ENCODE measurements at places on chromosomes 16 and 17.

GRCh38 chr16:27219161-27219560 is 15.8 kb downstream of the KDM8 start:
- DNase-seq, result no peak

DNA sequence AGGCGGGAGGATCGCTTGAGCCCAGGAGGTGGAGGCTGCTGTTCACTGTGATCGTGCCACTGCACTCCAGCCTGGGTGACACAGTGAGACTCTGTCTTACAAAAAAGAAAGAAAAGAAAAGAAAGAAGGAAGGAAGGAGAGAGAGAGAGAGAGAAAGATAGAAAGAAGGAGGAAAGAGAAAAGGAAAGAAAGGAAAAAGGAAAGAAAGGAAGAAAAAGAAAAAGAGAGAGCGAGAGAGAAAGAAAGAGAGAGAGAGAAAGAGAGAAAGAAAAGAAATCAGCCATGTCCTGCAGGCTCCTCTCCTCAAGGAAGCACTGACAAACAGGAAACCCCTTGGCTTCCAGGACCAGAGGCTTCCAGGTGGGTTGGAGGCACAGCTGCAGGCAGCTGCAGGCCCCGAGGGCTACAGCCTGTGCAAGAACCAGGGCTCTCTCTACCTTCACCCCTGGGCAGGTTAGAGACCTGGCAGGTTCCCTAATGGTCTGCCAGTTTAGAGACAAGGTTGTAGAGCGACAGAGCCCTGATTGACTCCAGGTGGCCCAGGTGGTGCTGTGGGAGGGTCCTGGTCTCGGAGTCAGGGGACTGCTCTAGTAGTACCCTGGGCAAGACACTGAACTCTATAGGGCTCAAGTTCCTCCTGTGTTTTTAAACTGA is 53.8 kb downstream of the PECAM1 start:
- DNase-seq, result no peak

- no peak for DNase-seq
Observed at GRCh38 chr17:67854378-67854777, 29.1 kb downstream of the BPTF start.

- DNase-seq, result no peak
Observed at GRCh38 chr17:46817151-46817900, 1.2 kb downstream of the WNT3 start.

GRCh38 chr16:57661936-57662906 is 5.9 kb upstream of the ADGRG3 start:
- no peak for DNase-seq

- no peak for DNase-seq
Observed at GRCh38 chr17:17719199-17719940, 38.1 kb downstream of the RAI1 start.

- DNase-seq, result no peak
Observed at GRCh38 chr17:72411124-72411563, 290.3 kb downstream of the SOX9 start.

DNA sequence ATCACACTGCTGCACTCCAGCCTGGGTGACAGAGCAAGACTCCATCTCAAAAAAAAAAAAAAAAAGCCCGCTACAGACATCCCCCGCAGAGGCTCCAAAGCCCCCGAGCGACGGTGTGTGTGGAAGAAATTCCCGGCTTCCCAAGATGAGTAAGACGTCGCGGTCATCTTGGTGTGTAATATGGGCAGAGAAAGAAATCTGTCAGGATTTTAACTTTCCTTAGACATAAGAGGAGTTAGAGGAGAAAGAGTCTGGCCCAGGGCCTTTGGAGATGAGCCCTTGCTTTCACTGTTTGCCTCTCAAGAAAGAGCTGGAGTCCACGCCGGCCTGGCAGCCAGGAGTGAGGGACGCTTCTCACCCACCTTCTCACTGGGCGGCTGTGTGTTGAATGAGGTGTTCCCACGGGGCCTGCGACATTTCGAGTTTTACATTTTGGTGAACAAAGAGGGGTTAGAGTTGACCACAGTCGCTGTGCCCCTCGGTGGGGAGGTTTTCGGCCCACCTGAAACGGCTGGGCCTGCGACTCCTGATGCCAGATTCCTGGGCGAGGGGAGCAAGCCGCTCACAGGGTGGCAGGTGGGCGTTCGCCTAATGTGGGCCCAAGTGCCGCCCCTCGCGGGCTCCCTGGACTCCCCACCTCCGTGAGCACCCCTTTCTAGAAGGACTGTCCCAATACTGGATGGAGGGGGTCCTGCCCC is 17.9 kb downstream of the C1QTNF1 start:
- no peak for DNase-seq

DNA sequence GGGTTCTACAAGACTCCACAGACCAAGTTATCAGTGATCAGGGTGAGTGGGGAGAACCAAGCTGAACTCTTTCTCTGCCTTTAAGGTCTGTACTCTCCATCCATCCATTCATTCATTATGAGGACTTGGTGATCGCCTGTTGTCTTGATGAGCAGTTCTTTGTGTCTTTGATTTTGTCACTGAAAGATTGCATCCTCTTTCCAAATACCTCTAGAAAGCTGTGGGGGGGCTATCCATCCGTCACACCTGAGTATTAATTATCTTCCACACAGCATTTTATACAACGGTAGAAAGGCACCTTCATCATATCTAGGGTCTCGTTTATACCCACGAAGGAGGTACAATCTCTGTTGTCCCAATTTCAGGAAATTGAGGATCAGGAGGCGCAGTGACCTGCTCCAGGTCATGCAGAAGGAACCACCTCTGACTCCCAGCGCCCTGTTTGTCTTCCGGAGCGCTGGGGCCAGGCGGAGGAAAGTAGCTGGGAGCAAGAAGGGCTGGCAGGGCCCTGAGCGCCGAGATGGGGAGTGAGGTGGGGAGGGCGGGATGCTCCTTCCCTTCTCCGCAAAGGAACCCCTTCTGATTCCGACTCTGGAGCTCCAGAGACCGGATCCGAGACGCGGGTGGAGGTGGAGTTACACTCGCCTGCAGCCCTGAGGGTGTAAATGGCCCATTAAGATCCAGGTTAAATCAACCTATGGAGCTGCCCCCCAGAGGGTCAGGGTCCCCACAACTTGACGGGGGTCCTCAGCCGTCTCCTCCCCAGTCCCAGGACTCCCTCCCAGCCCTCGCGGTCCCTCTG is 605 bp upstream of the ABAT start:
- DNase-seq, result no peak

DNA sequence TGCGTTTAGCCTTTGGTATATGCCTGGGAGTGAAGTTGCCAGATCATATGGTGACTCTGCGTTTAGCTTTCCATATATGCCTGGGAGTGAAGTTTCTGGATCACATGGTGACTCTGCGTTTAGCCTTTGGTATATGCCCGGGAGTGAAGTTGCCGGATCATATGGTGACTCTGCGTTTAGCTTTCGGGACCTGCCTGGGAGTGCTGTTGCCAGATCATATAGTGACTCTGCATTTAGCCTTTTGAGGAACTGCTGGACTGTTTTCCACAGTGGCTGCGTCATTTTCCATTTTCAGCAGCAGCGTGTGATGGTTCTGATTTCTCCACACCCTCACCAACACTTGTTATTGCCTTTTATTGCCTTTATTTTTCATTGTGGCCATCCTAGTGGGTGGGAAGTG is 73.0 kb downstream of the OR1D5 start:
- no peak for DNase-seq

GRCh38 chr17:28427371-28427770 is 21.4 kb upstream of the SLC46A1 start:
- no peak for DNase-seq

GRCh38 chr17:76079956-76080767 is 1.2 kb downstream of the ZACN start:
- no peak for DNase-seq

DNA sequence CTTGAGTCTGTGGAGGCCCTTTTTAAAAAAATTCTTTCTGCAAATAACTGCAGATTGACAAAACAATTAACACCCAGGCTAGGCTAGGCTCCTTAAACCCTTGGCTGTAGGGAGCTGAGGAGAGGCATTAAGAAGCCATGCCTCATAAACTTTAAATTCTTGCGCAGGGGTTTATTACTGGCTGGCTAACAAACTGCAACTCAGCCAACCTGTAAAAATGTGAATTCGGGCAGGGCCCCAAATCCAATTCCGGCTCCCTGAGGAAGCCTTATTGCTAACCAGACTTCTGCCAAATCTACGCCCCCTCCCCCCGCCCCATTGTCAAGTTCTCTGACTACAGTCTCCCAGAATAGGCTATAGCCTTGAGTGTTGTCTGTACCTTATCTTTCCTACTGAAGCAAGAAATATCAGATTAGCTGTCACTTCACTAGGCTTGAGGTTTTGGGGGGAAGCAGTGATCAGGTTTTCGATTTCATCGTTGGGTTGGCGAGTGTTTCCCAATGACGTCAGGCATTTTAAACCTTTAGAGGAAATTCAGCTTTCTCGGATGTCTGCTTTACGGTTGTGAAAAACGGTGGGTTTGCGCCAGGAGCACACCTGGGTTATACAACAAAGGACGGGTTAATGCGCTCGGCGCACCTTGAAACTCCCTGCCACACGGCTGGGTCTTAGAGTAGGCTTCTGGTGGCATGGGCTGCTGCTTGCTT is 2.0 kb downstream of the CDH3 start:
- no peak for DNase-seq

Data from GM12864 (cell line).